ENCODE measurements at places on chromosomes 11 and 22. TPM values are rescaled to one million over a fixed set of nuclear protein-coding genes. Genes with fewer than 3 reads are reported as not detected.

Gene SLC1A2
- total RNA-seq = not detected

Gene FAM111B
- total RNA-seq = 58.9 TPM

Gene OR51I1
- total RNA-seq = not detected

Gene KRTAP5-11
- total RNA-seq = not detected

Gene PLEKHA7
- 4.9 TPM for total RNA-seq

Gene GGTLC2
- not detected for total RNA-seq

Gene APOBEC3C
- total RNA-seq = 99.8 TPM

Gene GLYAT
- not detected for total RNA-seq

Gene CADM1
- 0.25 TPM for total RNA-seq

Gene OR51B2
- not detected for total RNA-seq

Gene VPS11
- 36.2 TPM for total RNA-seq

Gene CST6
- total RNA-seq = not detected

Gene ZNF408
- total RNA-seq = 13.2 TPM

Gene TRIM22
- total RNA-seq = 262 TPM

Gene IL18BP
- 16.6 TPM for total RNA-seq

All from activated naive CD4-positive, alpha-beta T cell treated with anti-CD3 and anti-CD28 coated beads, Interleukin-2, amount 10 ng/mL, durations not matched to agents 5 hours and 36 hours (primary cell).